ENCODE measurements at places on chromosomes 16 and 17.
A peak's percentile ranks its signal among the peaks of the same experiment; 100 is the strongest.

DNA sequence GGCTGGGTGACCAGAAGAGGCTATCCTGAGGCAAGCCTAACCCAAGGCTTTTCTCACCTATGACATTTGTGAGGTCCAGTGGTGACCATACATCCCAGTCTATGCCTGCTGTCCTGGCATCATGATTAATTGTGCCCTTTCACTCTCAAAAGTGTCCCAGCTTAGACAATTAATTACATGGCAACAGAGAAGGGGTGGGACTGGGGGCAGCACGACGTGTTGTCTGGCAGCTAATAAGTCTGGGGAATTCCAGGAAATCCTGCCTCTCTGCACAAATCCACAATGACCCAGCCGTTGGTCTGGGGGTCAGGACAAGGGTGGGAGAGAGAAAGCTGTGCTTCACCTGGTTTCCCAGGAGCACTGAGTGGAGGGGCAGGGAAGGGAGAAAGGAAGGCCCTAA, 14.0 kb upstream of the MTMR4 start:
- no peak for DNase-seq

- DNase-seq, result no peak
These were observed 41.1 kb upstream of the MTSS2 start for GRCh38 chr16:70726892-70727361.

DNA sequence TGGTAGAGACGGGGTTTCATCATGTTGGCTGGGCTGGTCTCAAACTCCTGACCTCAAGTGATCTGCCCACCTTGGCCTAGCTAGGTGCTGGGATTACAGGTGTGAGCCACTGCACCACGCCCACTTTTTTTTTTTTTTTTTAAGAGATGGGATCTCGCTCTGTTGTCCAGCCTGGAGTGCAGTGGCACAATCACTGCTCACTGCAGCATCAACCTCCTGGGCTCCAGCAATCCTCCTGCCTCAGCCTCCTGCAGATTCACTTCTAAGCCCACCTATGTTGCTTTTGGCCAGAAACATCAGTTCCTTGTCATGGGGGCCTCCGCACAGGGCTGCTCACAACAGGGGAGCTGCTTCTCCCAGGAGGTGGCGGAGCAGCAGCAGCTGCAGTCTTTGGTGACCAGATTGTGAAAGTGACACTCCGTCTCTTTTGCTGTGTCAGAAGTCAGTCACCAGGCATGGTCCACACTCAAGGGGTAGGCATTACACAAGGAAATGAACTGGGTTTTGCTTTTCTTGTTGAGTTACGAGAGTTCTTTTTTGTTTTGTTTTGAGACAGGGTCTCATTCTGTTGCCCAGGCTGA, 4.5 kb upstream of the NME4 start:
- no peak for DNase-seq

- peak; percentile 67 for DNase-seq
These were observed 17.7 kb downstream of the BCL7C start for GRCh38 chr16:30875871-30876801.

DNA sequence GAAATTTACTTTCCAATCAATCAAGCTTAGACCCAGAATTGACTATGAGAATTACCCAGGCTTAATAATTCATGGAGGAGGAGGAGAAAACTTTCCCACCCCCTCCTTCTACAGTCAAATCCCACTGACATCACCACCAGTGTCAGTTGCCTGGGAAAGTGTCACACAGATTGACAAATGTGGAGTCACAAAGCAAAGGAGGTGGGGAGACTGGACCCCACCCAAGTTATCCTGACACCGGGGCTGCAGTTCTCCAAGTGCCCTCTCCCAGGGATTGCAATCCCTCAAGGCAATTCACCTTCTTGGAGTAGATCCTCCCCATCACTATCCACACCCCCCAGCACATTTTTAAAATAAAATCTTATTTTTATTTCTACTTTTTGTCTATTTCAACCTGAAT, 100.2 kb upstream of the CDH11 start:
- no peak for DNase-seq

All from NAMALWA (cell line).